ENCODE measurements at places on chromosomes 16 and 17.
A peak's percentile ranks its signal among the peaks of the same experiment; 100 is the strongest.

DNA sequence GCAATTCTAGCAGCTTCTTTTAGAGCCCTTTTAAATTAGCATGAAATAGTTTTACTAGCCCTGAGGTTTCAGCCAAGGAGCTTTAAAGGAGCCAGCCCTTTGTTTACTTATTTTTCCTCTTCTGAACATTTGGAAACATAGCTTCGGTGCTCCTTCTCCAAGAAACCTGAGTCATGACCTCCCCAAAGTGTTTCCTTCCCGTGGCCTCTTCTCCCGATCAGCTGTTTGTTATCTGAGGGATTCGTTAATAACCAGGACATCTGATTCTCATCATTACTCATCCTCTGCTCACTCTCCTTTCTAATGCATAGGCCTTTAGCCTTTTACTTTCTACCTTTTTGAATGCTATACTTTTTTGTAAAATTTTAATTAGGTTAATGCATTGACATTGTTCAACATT is 204.5 kb downstream of the WWOX start:
- DNase-seq, result no peak

- no peak for DNase-seq
Observed at GRCh38 chr17:20256144-20256543, 211.2 kb downstream of the LGALS9B start.

GRCh38 chr17:5812590-5812989 is 228.3 kb upstream of the NLRP1 start:
- no peak for DNase-seq

GRCh38 chr16:65122724-65123395 is 997 bp upstream of the CDH11 start:
- DNase-seq, result no peak

- no peak for DNase-seq
Observed at GRCh38 chr16:86824751-86825296, 246.5 kb downstream of the FOXL1 start.

GRCh38 chr17:55089256-55089655 is 120.7 kb downstream of the STXBP4 start:
- DNase-seq, result no peak

GRCh38 chr16:51407199-51407598 is 256.1 kb upstream of the SALL1 start:
- no peak for DNase-seq

GRCh38 chr17:49551221-49552069 is 24.2 kb upstream of the NXPH3 start:
- DNase-seq, result no peak

GRCh38 chr16:87648236-87648635 is 45.9 kb downstream of the JPH3 start:
- no peak for DNase-seq

DNA sequence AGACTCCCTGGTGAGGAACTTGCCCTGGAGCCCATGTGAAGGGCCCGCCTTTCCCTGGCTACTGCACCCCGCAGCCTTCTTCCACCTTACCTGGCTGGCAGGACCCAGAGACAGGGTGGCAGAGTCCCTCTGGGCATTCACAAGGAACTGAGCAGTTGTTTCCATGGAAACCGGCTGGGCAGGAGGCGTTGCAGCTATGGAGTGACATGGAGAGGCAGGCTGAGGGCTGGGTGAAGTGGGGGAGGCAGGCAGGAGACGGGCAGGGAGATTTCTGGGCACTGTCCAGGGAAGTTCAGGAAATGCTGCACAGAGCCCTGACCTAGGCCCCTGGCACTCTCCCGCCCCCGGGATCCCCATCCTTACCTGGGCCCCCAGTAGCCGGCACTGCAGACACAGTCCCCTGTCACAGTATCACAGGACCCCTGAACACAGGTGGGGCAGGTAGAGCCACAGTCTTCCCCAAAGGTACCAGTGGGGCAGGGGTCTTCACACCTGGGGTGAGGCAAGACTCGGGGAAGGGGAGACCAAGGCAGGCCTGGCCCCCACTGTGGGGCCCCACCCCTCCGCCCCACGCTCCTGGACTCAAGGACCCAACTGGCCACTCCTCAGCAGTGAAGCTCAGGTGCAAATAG is 5.9 kb downstream of the SCARF1 start:
- DNase-seq, result no peak

DNA sequence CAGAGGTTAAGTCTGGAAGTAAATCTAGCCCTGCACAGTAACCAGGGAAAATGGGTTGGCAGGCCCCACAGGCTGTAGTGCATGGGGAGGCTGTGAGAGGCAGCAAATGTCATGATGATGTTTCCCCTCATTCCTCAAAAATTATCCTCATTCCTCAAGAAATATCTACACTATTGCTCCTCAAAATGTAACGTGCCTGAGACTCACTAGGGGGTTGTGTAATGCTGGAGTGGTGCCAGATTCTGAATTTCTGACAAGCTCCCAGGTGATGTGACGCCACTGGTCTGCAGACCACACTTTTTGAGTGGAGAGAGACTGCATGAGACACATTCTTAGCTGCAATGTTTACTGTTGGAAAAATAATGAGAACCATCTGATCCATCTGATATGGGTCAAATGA is 1.2 kb upstream of the MPP3 start:
- DNase-seq, result no peak

GRCh38 chr17:73139296-73139695 is 25.5 kb upstream of the SSTR2 start:
- DNase-seq, result no peak

GRCh38 chr16:56350491-56351405 is 74.6 kb downstream of the AMFR start:
- DNase-seq, result no peak

GRCh38 chr17:71963351-71963750 is 157.5 kb upstream of the SOX9 start:
- DNase-seq, result no peak

DNA sequence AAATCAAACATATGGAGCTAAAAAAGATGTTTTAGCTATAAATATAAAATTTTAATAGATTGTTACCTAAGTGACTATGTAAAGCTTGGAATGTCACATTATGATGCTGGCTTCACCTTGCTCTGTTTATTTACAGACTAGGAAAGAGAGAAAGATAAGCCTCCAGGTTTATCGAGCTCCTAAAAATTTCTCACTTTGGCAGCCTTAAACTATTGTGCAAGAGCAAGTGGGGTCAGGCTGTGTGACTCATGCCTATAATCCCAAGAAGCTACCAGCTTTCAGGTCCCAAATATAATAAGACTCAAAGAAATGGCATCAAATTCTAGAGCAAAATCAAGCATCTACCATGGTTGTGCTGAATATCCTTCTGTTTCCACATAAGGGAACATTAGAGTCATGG is 34.3 kb upstream of the PRSS54 start:
- no peak for DNase-seq

DNA sequence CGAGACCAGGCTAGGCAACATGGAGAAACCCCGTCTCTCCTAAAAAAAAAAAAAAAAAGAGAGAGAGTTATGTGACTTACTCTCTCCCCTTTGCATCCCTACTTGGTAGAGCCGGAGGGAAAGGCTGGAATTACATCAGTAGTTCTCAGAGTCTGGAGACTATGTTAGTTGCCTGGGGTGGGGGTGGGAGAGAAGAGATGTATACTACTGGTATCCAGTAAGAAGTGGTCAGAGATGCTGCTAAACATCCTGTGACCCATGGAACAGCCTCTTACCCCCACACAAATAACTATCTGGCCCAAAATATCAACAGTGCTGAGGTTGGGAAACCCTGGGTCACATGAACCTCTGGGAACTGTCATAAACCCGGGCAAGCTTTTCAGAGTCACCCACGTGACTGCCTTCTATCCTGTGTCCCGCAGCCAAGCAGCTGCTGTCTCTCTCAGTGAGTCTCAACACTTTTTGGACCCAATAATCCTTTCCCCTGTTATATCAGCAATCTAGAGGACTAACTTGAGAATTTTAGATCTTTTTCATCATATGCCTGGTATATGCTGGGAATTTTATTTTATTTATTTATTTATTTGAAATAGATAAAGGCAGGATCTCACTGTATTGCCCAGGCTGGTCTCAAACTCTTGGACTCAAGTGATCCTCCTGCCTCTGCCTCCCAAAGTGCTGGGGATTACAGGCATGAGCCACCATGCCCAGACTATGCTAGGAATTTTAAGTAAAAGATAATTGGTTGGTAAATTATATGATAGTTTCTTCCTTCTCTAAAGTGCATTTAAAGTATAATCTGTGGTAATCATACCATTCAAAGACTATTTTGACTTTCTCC is 8.7 kb downstream of the EIF1 start:
- no peak for DNase-seq

DNA sequence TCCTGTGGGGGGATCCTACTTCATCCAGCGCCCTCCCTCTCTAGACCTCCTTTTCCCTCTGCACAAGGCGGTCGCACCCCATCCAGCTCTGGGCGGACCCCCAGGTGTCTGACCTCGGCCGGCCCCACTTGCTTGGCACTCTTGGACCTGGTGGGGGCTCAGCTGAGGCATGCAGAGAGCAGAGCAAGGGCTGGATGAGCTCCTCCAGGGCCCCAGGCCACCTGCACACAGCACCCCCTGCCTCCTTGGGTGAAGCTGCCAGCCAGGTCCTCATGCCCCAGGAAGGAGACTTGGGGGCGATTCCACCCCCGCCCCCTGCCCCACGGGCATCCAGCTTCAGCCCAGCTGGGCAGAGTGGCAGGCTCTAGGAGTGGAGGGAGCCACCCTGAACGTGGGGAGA is 159.4 kb upstream of the GSE1 start:
- no peak for DNase-seq

DNA sequence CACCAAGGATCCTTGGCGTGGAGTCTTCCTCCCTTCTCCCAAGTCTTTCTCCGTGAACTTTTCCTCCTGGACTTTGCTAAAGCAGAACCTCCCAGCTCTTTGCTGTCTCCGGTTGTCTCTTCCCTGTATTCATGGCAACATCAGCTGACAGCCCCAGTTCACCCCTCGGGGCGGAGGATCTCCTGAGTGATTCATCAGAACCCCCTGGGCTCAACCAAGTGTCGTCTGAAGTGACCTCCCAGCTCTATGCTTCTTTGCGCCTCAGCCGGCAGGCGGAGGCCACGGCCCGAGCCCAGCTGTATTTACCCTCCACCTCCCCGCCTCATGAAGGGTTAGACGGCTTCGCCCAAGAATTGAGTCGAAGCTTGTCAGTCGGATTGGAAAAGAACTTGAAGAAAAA is 943 bp downstream of the CNTROB start:
- peak; percentile 35 for DNase-seq

DNA sequence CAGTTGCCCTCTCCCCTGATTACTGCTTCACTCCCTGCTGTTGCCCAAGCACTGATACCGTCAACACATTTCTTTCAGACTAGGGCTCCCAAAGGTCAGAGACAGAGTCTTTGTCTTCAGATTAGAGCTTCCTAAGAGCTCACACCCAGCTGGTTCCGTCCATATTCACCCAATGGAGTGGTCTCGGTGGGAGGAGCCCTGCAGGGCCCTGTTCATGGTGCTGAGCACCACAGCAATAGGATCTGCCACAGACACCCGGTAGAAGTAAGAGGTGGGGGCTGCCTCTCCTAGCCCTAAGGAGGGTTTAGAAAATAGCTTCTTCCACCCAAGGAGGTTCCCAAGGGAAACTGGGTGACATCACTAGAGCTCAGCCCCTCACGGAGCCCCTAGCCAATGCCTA is 128.3 kb downstream of the CCDC144A start:
- DNase-seq, result no peak

GRCh38 chr16:1367486-1368174 is 15.9 kb downstream of the GNPTG start:
- DNase-seq, result no peak

DNA sequence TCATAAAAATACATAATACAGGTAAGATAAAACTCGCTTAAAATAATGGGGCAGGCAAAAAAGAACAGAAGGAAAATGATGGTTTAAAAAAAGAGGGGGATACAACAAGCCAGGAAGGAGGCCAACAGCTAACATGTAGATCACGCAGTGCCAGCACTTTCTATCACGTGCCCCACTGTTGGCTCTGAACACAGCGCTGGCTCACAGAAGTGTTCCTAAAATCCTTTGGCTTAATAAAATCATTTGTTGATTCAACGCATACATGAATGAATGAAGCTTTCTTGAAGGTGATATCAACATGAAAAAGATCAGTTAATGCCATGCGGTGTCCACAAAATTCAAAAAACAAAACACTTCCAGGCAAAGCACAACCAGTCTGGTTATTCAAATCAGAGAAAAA is 8.5 kb downstream of the ITGAE start:
- DNase-seq, result no peak

DNA sequence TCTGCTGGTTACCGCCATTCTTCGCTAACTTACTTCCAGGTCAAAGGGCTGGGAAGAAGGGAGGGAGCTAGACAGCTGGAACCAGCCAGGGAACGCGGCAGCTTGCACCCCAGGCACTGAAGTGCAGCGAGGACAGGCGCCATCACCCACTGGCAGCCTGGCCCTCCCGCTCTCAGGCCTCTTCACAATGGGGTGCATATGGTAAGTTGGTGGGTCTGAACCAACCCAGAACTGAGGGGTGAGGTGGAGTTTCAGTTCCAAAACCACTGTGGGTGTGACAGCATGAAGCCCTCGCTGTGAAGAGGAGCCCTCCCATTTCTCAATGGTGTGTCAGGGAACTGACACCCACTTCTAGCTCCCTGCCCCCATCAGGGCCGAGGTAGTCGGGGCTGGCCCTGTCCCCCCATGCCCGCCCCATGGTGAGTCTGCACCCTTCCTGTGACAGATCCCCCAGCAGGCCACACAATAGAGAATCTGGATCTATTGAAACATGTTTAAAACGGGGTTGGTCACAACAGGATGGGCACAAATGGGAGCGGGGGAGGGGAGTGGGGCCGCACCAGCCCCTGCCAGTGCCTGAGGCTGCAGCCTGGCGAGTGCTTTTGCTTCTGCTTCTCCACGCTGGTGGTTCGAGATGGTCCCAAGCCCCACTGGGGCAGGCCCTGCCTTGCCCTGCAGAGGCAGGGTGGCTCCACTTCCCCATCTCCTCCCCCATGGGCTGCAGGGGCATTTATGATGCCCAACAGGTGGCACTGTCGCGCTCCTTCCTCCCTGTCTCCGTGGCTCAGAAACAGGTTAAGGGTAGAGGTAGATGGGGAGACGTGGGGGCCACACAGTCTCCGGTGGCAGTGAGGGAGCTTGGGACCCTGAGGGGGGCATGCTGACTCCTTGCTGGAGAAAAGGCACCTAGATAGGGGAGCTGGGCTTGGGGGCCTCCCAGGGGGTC is 2.3 kb downstream of the LIMD2 start:
- DNase-seq, result peak; percentile 77

Data from stimulated activated CD4-positive, alpha-beta T cell treated with anti-CD3 and anti-CD28 coated beads, Interleukin-2, amount 100 ng/mL, for 24 hours (primary cell).